ENCODE measurements at places on chromosomes 16 and 17.

DNA sequence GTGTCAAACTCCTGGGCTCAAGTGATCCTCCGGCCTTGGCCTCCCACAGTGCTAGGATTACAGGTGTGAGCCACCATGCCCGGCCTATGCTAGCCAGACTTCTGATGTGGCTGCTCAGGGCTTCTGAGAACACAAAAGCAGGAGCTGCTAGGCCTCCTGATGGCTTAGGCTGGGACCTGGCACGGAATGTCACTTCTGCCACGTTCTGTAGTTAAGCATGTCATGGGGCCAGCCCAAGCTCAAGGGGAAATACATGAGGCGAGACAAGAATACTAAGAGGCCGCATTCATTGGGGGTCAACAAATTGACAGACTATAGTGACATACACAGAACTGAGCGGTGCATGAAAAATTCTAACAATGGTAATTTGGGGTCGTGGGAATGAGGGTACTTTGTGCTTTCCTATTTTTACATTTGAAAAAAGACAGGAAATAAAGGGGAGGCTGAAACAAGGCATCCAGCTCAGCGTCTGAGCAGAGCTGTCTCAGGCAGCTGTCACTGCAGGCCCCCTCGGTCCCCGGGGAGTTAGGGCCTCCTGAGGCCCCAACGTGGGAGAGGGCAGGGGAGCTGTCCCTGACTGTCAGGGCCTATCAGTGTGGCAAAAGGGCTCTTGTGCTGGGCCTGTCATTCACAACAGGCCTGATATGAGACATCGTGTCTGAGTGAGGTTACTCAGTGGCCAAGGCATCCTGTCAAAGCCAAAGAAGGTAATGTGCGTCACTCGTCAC is 26.4 kb downstream of the CFAP20 start:
- DNase-seq = no peak

GRCh38 chr17:63035695-63036094 is 69.7 kb downstream of the TANC2 start:
- DNase-seq = no peak

- no peak for DNase-seq
These were observed 225.4 kb downstream of the SEC14L1 start for GRCh38 chr17:77366206-77366557.

- no peak for DNase-seq
These were observed 22.0 kb downstream of the PRCD start for GRCh38 chr17:76561799-76562268.

GRCh38 chr16:82584553-82585152 is 42.1 kb upstream of the CDH13 start:
- no peak for DNase-seq

Data from activated T-helper 1 cell treated with anti-CD3 and anti-CD28 coated beads, Interleukin-2, amount 50 U/mL, for 16 hours (primary cell).